Psoas muscle (tissue), 8 donors: ENCODE measurements at places on chromosomes 7 and 10. TPM values are rescaled to one million over a fixed set of nuclear protein-coding genes. Genes with fewer than 3 reads are reported as not detected.
A peak's percentile ranks its signal among the peaks of the same experiment; 100 is the strongest.

- peaks cover 50% of the 10 kb centered on the region for H3K4me1 ChIP-seq
- peak; percentile 96 for DNase-seq
- H3K27ac ChIP-seq: peak overlapping the region; percentile 92
- H3K4me3 ChIP-seq: no peak overlapping the region
- H3K27me3 ChIP-seq: no peaks in the 10 kb centered on the region
- H3K36me3 ChIP-seq: no peaks in the 10 kb centered on the region
These were observed 6.9 kb upstream of the LDB3 start for GRCh38 chr10:86661161-86662025.

DNA sequence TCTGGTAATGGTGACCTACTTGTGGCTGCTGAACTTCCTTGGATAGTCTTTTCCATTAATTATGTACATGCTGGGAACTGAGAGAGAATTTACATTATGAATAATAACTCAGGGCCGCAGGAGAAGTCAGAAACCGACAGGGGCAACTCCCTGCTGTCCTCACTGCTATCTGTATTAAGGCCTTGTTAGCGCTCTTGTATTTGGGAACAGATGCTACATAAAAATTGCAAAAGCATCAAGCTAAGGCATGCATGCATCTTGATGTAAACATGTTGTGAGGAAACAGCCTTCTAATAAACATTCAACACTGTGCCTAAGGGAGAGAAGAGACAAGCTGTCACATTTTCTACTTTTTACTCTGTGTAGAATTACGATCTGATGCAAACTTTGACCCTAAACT, 158.4 kb downstream of the PARD3 start:
- H3K27ac ChIP-seq: no peak overlapping the region
- peaks cover 15% of the 10 kb centered on the region for H3K4me1 ChIP-seq
- no peak overlapping the region for H3K4me3 ChIP-seq
- H3K27me3 ChIP-seq: no peaks in the 10 kb centered on the region
- no peak for DNase-seq

DNA sequence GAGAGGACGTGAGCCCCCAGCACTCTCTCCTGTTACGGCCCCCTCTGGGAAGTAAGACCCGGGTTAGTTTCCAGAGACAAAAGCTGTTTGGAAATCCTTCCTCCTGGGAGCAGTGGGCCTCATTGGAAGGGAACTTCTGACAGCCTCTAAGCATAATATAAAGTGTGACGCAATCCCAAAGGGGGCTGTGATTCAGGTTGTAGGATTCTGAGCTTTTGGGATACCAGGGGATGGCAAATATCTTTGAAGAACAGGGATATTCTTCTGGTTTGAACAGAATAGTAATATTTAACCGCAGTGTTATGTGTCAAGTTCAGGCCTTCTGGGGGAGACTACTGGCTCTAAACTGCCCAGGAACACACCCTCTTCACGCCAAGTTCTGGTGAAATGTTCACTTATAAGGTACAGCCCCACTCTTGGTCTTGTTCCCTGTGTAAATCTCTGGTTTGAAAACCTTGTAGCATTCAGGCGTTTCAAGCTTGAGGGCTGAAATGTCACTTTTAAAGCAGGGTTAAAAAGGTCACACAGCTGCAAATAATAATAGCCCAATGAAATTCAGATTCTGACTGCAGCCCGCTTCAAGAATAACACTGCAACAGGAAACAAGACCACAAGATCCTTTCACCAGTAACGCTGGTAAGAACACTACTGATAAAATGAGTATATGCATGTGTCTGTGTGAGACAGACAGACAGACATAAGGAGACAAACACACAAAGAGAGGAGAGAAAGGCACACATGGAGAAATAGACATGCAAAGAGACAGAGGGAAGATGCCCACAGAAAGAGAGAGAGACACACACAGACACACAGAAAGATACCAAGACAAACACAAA, 69.0 kb downstream of the CREB5 start:
- peak overlapping the region; percentile 9 for H3K27ac ChIP-seq
- H3K27me3 ChIP-seq: no peaks in the 10 kb centered on the region
- H3K36me3 ChIP-seq: no peaks in the 10 kb centered on the region
- no peak overlapping the region for H3K4me3 ChIP-seq

- no peak for DNase-seq
- H3K36me3 ChIP-seq: no peaks in the 10 kb centered on the region
- no peaks in the 10 kb centered on the region for H3K4me1 ChIP-seq
- H3K27me3 ChIP-seq: no peaks in the 10 kb centered on the region
- H3K27ac ChIP-seq: no peak overlapping the region
These were observed 18.6 kb upstream of the RAPGEF5 start for GRCh38 chr7:22375359-22376048.

- DNase-seq: no peak
- peaks cover 54% of the 10 kb centered on the region for H3K4me1 ChIP-seq
- H3K27ac ChIP-seq: peak overlapping the region; percentile 81
- H3K36me3 ChIP-seq: no peaks in the 10 kb centered on the region
These were observed 44.4 kb downstream of the TACC2 start for GRCh38 chr10:122033224-122033926.

GRCh38 chr10:30502266-30503060, 68.5 kb downstream of the MAP3K8 start:
- no peak overlapping the region for H3K4me3 ChIP-seq
- H3K36me3 ChIP-seq: no peaks in the 10 kb centered on the region
- peaks cover 3% of the 10 kb centered on the region for H3K27me3 ChIP-seq
- no peak overlapping the region for H3K27ac ChIP-seq

GRCh38 chr10:30045961-30046360, 13.4 kb downstream of the JCAD start:
- peaks cover 7% of the 10 kb centered on the region for H3K4me1 ChIP-seq
- no peak for DNase-seq
- H3K4me3 ChIP-seq: no peak overlapping the region
- H3K36me3 ChIP-seq: peaks cover 9% of the 10 kb centered on the region

- peak; percentile 93 for DNase-seq
- no peaks in the 10 kb centered on the region for H3K36me3 ChIP-seq
- H3K27me3 ChIP-seq: no peaks in the 10 kb centered on the region
- H3K4me3 ChIP-seq: peak overlapping the region; percentile 94
- peak overlapping the region; percentile 99 for H3K27ac ChIP-seq
These were observed 1.7 kb downstream of the TRIM8 start for GRCh38 chr10:102645741-102646609.

DNA sequence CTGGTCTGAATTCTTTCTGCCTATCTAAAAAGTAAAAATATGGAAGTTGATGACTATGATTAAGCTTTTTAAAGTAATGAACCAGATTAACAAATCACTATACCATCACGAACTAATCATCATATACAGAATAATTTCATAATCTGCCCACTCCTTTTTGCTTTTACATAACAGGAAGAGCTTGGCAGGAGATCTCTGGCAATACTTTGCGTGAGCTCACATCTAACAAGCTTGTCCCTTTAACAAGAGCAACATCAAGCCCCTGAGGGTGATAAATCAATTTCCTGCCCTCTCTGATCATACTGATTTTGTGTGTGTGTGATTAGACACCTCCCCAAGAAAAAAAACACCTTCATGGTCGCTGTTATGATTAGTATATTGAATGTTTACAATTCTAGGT, 143.5 kb upstream of the ASAH2 start:
- H3K4me1 ChIP-seq: peaks cover 40% of the 10 kb centered on the region
- no peaks in the 10 kb centered on the region for H3K27me3 ChIP-seq
- H3K27ac ChIP-seq: no peak overlapping the region
- H3K36me3 ChIP-seq: peaks cover 2% of the 10 kb centered on the region
- no peak overlapping the region for H3K4me3 ChIP-seq

DNA sequence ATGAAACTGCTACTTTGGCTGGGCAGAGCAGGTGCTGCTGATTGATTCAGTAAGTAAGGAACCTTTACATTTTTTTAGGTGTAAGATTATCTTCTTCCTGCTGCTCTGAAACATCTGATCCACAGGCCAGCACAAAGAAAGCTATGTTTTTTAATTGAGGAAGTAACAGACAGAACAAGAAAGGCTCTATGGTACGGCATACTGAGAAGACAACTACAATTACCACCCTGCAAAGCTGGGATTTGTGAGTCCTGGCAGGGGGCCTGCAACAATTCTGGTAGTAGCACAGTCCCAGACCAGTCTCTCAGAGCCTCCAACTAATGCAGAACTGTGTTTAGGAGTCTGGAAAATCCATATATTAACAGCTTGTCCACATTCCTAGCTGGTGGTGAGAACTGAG, 103.0 kb upstream of the LRRTM3 start:
- H3K4me3 ChIP-seq: no peak overlapping the region
- H3K27me3 ChIP-seq: no peaks in the 10 kb centered on the region
- H3K27ac ChIP-seq: peak overlapping the region; percentile 17
- no peaks in the 10 kb centered on the region for H3K36me3 ChIP-seq
- DNase-seq: no peak

DNA sequence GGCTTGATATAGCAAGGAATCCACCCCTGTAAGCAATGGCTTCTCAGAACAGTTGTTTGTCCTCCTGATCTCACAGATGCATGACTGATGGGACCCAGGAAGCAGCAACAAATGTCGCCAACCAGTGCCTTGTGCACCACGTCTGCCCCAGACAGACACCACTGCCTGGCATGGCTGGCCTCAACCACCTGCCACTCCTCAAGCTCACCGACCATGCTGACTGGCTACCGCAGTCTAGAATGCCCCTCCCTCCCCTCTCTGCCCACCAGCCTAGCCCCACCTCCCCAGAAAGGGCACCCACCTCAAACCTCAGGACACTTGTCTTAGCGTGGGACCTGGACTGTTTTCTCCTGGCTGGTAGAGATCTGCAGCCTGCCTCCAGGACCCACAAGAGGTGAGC, 24.0 kb downstream of the LRRC20 start:
- H3K4me1 ChIP-seq: peaks cover 7% of the 10 kb centered on the region
- no peaks in the 10 kb centered on the region for H3K36me3 ChIP-seq
- H3K27ac ChIP-seq: peak overlapping the region; percentile 38
- DNase-seq: no peak
- no peaks in the 10 kb centered on the region for H3K27me3 ChIP-seq
- no peak overlapping the region for H3K4me3 ChIP-seq

DNA sequence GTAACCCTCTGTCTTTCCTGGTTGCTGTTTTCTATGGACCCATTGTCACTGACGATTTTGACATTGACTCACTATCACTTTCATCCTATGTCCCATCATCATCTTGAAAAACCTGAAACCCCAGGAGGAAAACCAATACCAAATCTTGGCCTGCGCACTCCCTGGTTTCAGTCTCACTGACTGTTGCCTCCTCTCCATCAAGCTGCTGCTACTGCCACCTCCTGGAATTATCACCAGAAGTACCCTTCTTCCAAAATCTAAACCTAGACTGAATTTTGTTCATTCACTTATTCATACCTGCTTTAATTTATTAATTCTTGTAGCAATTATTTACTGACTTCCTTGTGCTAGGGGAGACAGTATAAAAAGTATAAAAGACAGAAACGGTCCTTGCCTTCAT, 44.5 kb upstream of the ACBD5 start:
- H3K36me3 ChIP-seq: no peaks in the 10 kb centered on the region
- no peak overlapping the region for H3K27ac ChIP-seq
- no peaks in the 10 kb centered on the region for H3K4me1 ChIP-seq

- H3K36me3 ChIP-seq: no peaks in the 10 kb centered on the region
- H3K27me3 ChIP-seq: no peaks in the 10 kb centered on the region
- no peak for DNase-seq
- H3K27ac ChIP-seq: no peak overlapping the region
- no peak overlapping the region for H3K4me3 ChIP-seq
- H3K4me1 ChIP-seq: no peaks in the 10 kb centered on the region
These were observed 129.3 kb downstream of the CHRM2 start for GRCh38 chr7:136997735-136998134.

DNA sequence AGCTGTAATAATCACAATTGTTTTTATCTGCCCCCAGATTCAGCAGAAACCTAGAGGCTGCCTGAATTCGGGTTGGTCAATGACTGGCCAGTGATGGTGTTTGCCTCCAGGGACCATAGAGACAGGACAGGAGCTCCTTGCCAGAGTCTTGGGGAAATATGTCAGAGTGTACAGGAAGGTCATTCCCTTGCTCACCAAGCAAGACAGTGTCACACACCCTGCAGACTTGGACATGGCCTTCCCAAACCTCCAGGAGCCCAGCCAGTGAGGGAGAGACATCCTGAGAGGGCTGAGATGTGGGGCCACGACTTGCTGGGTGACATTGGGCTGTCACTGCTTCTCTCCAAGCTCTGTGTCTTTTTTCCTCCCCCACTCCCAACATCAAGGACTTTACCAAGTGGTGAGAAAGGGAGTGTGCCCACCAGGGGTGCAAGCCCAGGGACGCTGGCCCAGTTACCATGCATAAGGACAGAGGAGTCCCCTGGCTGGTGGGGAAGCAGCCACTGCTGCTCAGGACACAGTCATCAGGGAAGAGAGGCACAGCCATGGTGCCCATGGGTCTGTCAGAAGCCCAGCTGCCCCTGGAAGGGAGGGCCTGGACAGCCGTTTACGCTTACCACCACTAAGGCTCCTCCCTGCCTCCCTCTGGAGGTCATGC, 25.3 kb upstream of the C10orf53 start:
- no peak for DNase-seq
- H3K27ac ChIP-seq: no peak overlapping the region
- H3K4me1 ChIP-seq: no peaks in the 10 kb centered on the region
- no peak overlapping the region for H3K4me3 ChIP-seq
- H3K27me3 ChIP-seq: peaks cover 16% of the 10 kb centered on the region

- H3K36me3 ChIP-seq: no peaks in the 10 kb centered on the region
- no peaks in the 10 kb centered on the region for H3K27me3 ChIP-seq
- H3K4me3 ChIP-seq: no peak overlapping the region
- no peaks in the 10 kb centered on the region for H3K4me1 ChIP-seq
These were observed 70.6 kb downstream of the FOXL3 start for GRCh38 chr7:360454-361100.

- no peak overlapping the region for H3K27ac ChIP-seq
- H3K4me1 ChIP-seq: peaks cover 94% of the 10 kb centered on the region
- H3K36me3 ChIP-seq: no peaks in the 10 kb centered on the region
- H3K27me3 ChIP-seq: no peaks in the 10 kb centered on the region
- no peak for DNase-seq
- no peak overlapping the region for H3K4me3 ChIP-seq
These were observed 15.4 kb downstream of the CTBP2 start for GRCh38 chr10:125144693-125145623.

IFIT1 gene
- 3.3 TPM for total RNA-seq

STAM gene
- 42.4 TPM for total RNA-seq

SPDYE6 gene
- total RNA-seq: not detected

PRKG1 gene
- total RNA-seq: 31.7 TPM

UNCX gene
- total RNA-seq: not detected

CLRN3 gene
- total RNA-seq: not detected

SPDYE1 gene
- not detected for total RNA-seq

ZNF503 gene
- total RNA-seq: 5.7 TPM
